IMR-90 (cell line): ENCODE measurements at places on chromosomes 3 and 15. TPM values are rescaled to one million over a fixed set of nuclear protein-coding genes. Genes with fewer than 3 reads are reported as not detected.
A peak's percentile ranks its signal among the peaks of the same experiment; 100 is the strongest.

The RIOX2 gene
- polyA plus RNA-seq: 15.1 and 17.2 TPM in 2 replicates

The COLQ gene
- 0.65 and 1.0 TPM in 2 replicates for polyA plus RNA-seq

The CRELD1 gene
- 25.2 and 25.7 TPM in 2 replicates for polyA plus RNA-seq

The CYFIP1 gene
- polyA plus RNA-seq: 51.4 and 58.4 TPM in 2 replicates

The PLS1 gene
- 0.29 and 0.34 TPM in 2 replicates for polyA plus RNA-seq

The IQCF5 gene
- not detected in 2 replicates for polyA plus RNA-seq

The MED12L gene
- polyA plus RNA-seq: 0.05 and 0.16 TPM in 2 replicates

The TIGIT gene
- not detected in 2 replicates for polyA plus RNA-seq

The GRAMD1C gene
- polyA plus RNA-seq: 1.5 and 2.5 TPM in 2 replicates

The ZNF80 gene
- polyA plus RNA-seq: not detected in 2 replicates

The CADPS gene
- polyA plus RNA-seq: not detected in 2 replicates

The PLCL2 gene
- 0.79 and 0.92 TPM in 2 replicates for polyA plus RNA-seq

The MNS1 gene
- 0.62 and 0.84 TPM in 2 replicates for polyA plus RNA-seq

- peak; percentile 23 for DNase-seq
Observed at GRCh38 chr3:168539909-168540308, 444.2 kb upstream of the GOLIM4 start.

DNA sequence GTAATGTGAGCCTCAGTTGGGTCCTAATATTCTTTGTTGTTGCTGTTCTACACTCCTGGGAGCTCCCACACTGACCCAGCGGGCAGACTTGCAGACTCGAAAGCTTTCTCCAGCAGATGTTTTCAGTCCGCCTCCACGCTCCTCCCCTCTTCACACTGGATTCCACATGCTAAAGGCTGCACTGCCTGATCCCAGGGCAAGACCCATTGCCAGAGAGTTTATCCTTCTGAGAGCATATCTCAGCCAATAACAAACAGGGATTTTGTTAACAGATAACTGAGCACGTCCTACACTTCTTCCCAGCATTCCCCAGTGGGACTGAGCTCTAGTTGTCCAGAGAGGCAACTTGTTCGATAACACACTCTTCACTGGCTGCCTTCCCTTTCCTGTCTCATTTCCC lies 8.0 kb upstream of the COL6A6 start:
- DNase-seq: no peak

DNA sequence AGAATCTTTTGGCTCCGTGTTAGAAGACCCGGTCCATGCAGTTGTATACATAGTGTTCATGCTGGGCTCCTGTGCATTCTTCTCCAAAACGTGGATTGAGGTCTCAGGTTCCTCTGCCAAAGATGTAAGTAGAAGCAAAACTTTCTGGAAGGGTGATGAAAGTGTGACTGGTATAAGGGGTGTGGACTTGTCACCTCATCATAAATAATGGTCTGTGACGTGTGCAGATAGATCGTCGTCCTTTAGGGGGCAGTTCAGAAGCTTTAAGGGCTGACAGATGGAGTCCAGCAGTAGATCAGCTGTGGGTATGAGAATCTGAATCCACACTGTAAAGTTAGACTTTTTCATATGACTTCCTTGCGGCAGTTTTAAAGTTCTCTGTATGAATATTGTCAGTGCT lies 15.3 kb downstream of the SEC61A1 start:
- no peak for DNase-seq

DNA sequence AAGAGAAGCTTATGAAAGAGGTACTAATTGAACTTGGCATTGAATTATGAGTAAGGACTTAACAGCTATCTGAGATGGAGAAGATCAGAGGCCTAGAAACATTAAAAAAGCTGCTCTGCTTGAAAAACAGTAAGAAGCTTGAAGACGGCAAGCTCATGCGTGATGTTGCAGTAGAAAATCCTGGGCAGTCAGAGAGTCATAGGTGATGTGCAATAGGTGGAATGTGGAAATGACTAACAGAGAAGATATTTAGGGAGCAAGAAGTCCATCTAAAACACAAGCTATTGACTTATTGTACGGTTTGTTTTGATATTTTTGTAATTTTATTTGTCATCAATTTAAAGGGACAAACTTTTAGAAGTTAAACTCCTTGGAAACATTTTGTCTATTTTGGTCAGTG lies 1101.4 kb downstream of the ROBO2 start:
- DNase-seq: peak; percentile 76

- DNase-seq: no peak
Observed at GRCh38 chr3:178686826-178687225, 150.6 kb downstream of the KCNMB2 start.

DNA sequence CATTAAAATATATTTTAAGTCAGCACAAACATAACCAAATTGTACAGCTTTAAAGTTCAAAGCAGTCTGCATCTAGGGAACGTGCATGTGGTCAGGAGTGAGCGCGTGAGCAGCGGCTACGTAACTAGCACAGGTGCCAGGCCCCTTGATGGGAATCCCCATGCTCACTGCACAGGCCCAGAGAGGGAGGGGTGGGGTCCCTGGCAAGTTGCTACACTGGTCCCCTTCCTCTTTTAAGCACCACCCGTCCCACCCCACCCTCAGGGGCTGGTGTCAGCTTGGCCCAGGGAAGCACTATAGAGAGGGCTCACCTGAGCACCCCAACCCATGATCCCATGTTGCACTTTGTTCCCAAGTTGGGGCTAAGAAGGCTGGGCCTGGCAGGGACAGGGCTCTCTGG lies 835 bp upstream of the GMPPB start:
- DNase-seq: peak; percentile 12

- no peak for DNase-seq
Observed at GRCh38 chr15:63500265-63501250, 3.8 kb upstream of the USP3 start.

GRCh38 chr3:101637451-101637850 lies 39.5 kb downstream of the ZBTB11 start:
- no peak for DNase-seq

DNA sequence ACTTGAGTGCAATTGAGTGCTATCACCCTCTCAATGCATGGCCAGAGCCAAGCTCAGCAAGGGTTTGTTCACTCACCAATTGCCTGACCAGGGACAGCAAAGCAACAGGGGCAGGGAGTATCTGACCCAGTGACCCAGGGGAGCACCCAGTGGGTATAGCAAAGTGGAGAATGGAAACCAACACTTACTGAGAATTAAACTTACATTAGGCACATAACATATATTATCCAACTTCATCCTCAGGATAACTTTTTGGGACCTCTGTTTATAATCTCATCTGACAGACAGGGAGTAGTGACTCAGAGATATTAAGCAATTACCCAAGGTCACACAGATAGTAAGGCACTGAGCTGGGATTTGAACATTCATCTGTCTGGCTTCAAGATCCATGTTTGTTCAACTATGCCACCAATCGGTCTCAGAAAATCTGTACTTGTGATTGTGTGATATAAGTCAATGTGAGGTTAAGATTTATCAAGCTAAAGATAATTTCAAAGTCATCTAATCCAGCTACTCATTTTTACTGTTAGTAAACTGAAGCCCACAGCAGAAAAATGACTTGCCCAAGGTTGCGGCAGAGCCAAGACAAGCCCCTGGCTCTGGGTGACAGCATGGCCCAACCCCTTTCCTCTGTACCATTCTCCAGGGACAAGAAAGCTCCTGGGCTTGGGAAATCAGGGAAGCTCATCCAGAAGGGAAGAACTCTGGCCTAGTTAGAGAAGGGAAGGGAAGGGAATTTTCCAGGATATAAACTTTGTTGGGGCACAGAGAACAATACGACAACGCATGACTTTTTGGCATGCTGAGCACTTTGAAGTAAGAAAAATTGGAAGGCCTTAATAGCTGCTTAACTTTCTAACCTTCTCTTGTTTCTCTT lies 138.0 kb upstream of the SMAD3 start:
- DNase-seq: peak; percentile 51

- no peak for DNase-seq
Observed at GRCh38 chr3:113454057-113454456, 12.8 kb upstream of the CFAP44 start.

DNA sequence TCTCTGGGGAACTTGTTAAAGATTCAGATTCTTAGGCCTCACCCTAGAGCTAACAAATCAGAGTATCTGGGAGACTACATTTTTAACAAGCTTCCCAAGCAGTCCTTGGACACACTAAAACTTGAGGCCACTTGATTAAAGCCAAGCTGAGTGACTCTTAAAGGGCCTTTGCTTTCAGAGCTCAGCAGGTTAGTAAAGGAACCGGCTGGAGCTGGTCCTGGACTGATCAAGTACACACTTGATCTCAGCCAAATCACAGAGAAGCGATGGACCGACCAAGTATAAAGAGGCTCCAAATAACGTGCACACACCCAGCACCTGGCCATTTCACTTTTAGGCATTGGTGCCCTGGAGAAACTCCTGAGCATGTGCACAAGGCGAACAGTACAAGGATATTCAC lies 12.9 kb upstream of the TM6SF1 start:
- no peak for DNase-seq

DNA sequence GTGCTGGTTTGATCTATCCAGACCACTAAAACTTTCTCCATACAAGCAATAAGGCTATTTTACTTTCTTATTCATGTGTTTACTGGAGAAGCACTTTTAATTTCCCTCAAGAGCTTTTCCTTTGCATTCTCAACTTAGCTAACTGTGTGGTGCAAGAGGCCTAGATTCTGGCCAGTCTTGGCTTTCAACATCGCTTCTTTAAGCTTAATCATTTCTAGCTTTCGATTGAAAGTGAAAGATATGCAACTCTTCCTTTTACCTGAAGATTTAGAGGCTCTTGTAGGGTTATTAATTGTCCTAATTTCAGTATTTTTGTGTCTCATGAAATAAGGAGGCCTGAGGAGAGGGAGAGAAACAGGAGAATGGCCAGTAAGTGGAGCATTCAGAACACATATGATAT lies 234.8 kb upstream of the GADL1 start:
- DNase-seq: no peak

DNA sequence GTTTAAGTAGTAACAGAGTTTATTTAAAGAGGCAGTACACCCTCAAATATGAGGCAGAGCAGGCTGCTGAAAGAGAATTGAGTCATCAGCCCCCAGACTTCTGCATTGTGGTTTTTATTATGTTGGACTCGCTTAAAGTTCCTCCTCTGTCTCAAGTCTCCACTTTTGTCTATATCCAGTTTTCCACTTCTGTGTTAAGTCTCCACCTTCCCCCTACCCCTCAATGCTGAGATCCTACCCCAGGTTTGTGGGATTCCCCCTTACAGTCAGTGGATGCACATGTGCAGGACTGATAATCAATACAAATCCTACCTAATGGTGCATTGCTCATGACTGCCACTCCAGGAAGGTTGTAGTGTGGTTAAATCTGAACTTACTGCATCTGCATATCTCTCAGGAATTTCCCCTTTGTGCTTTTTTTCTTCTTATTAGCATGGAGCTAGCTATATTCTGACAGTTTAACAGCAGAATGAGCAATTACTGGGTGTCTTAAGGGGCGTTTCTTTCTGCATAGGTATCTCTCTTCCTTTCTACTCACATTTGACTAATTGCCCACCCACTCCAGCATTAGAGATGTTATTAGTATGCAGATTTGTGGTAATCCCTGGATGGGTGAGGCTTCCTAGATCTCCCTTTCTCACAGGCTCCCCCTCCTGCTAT lies 11.9 kb upstream of the CD200R1L start:
- peak; percentile 10 for DNase-seq

GRCh38 chr3:43638594-43639447 lies 17.0 kb upstream of the ANO10 start:
- DNase-seq: peak; percentile 34

- DNase-seq: no peak
Observed at GRCh38 chr15:66767240-66767659, 65.2 kb downstream of the SMAD6 start.

DNA sequence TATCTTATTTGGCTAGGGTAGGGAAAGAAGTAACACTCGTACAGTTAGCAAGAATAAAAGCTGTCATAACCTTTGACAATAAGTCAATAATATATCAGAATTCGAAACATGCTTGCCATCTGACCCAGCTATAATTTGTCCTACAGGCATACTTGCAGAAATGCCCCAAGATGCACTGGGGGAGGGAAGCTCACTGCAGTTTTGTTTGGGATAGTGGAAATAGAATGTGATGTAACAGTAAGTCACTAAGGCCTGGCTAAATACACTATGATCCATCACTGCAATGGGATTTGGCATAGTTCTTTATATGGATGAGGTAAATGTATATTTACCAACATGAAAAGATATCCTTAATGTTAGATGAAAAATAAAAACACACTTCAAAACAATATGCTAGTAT lies 25.5 kb upstream of the TMOD3 start:
- DNase-seq: peak; percentile 57

DNA sequence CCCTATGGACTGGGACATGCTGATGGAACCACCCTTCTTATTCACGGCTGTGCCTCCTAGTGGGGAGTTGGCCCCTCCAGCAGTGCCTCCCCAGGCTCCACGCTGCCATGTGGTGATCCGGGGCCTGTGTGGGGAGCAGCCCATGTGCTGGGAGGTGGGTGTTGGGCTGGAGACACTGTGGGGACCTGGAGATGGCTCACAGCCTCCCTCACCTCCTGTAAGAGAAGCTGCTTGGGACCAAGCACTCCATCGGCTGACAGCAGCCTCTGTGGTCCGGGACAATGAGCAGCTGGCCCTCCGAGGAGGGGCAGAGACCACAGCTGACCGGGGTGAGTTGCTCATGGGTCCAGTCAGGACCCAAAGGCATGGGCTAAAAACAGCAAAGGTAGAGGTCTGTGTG lies 9.1 kb downstream of the ALG3 start:
- no peak for DNase-seq

- no peak for DNase-seq
Observed at GRCh38 chr3:161770484-161771386, 274.1 kb downstream of the OTOL1 start.

DNA sequence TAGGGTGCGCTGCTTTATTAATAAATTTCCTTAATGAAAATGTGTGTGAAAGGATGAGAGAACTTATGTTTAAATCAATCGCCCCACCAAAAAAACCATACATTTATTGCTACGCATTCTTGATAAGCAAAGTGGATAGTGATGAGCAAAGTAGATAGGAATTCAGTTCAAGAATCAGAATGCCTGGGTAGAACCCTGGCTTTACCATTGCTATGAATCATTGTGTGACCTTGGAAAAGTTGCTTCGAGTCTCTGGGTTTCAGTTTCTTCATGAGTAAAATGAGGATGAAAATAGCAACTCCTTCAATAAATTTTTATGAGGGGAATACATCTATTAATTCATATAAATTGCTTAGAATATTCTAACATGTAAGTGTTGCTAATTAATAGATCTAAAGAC lies 2.6 kb upstream of the ALCAM start:
- DNase-seq: peak; percentile 84

- DNase-seq: no peak
Observed at GRCh38 chr15:99132634-99133287, 27.9 kb downstream of the SYNM start.

DNA sequence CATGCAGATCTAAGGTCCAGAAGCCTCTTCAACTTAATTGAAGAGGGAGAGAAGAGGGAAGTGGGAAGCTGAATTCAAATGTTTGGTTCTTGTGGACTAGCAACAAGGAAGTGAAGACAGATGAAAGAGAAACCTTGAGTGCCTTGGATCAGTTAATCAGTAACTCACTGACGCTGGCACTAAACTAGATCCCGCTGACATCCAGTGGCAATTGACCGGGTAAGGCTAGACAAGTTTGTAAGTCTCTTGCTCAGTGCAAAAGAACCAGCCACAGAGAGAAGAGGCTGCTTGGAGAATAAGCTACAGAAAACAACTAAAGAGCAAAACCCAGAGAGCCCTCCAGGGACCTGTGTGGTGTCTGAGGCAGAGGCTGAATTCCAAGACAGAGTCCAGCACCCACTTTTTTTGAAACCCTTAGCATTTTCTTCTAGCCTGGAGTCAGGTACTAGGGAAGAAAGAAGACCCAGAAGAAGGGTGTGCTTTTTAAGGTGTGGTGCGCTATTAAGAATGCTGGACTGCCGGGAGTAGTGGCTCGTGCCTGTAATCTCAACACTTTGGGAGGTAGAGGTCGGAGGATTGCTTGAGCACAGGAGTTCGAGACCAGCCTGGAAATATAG lies 6.9 kb downstream of the PLCH1 start:
- no peak for DNase-seq

GRCh38 chr3:117622171-117622841 lies 912.7 kb downstream of the TUSC7 start:
- DNase-seq: peak; percentile 95
